Fibroblast of skin of right quadriceps (primary cell): ENCODE measurements at places on chromosomes 2 and 18.

GRCh38 chr2:74327199-74327598 is 16.0 kb downstream of the SLC4A5 start:
- no peak for DNase-seq

DNA sequence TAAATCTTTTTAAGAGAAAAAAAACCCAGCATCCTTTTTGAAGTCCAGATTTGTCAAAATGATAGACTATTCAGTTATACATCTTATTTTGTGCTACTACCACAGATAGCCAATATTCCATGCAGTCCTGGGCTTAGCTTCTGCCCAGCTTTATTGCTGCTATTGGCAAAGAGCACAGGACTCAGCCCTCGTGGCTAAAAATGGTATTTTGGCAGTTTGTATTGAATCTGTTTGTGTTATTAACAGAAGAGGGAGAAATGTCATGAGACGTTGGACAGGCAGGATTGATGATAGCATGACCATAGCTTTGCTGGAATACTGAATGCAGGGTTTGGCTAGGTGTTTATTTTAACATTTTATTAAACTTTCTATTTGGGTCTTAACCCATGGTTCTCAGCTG is 19.4 kb downstream of the ELAC1 start:
- DNase-seq: no peak

DNA sequence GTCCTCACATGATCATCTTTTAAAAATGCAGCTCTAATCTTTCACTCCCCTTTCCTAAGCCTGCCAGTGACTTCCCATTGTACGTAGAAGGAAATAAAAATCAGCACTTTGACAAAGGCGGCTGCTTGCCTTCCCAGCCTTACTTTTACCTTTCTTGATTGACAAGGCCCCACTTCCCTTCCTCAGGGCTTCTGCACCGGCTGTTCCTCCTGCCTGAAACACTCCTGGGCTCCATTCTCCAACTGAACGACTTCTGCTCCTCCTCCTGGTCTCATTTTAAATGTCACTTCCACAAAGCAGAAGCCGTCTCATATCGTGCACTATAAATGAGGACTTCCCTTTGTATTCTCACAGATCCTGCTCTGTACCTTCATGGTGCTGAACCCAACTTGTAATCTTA is 56.1 kb downstream of the OSBPL6 start:
- no peak for DNase-seq

DNA sequence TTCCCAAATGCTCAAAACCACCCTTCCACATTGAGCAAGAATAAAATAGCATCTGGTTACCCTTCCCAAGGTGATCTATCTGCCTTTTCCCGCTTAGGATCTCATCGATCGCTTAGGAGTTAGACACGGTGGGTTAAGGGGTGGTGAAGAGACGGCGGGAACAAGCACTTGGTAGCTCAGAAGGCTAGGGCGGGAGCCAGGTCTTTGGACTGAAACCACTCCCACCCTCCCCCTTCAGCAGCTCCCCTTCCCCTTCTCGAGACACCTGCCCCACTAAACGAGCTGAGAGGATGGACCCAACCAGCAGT is 513 bp downstream of the THOC1 start:
- no peak for DNase-seq
